ENCODE measurements at places on chromosomes 4 and X.

DNA sequence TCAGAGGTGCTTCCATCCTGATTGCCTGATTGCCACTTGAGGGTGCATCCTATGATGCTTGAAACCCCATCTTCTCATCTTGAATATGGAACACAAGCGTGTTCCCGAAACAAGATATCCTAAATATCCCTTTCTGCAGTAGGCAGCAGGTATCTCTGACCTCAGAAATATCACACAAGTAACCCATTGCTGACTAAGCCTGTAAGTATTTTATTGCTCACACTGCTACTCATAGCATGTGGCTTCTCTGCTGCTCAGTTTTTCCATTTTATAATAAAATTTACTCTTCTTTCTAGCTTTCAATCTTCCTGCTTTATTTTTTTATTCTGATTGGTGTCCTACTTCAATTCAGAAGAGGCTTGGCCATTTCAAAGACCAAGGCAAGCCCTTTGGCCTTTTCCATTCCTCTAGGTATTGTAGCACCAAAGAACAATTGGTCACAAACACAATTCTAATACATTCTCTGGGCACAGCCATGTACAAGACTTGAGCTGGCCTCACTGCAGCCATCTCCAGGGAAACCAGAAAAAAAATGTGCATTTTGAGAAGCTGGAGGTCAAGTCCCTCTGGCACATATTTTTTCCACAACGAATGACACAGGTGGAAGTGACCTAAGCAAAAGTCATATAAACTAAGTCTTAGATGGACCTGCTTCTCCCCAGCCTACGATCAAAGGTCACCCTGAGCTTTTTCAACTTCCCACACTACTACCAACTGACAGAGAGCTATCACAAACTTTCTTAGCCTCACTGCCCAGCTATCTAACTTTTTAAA lies 107.0 kb downstream of the OR13H1 start:
- no peaks in the 10 kb centered on the region for H3K36me3 ChIP-seq
- DNase-seq: no peak
- H3K4me3 ChIP-seq: no peak overlapping the region
- no peak overlapping the region for H3K27ac ChIP-seq
- H3K4me1 ChIP-seq: no peaks in the 10 kb centered on the region

- H3K4me1 ChIP-seq: no peaks in the 10 kb centered on the region
- H3K4me3 ChIP-seq: no peak overlapping the region
- DNase-seq: no peak
- no peaks in the 10 kb centered on the region for H3K27me3 ChIP-seq
- no peak overlapping the region for H3K27ac ChIP-seq
- H3K36me3 ChIP-seq: no peaks in the 10 kb centered on the region
Observed at GRCh38 chrX:85685843-85686242, 306.4 kb upstream of the POF1B start.

DNA sequence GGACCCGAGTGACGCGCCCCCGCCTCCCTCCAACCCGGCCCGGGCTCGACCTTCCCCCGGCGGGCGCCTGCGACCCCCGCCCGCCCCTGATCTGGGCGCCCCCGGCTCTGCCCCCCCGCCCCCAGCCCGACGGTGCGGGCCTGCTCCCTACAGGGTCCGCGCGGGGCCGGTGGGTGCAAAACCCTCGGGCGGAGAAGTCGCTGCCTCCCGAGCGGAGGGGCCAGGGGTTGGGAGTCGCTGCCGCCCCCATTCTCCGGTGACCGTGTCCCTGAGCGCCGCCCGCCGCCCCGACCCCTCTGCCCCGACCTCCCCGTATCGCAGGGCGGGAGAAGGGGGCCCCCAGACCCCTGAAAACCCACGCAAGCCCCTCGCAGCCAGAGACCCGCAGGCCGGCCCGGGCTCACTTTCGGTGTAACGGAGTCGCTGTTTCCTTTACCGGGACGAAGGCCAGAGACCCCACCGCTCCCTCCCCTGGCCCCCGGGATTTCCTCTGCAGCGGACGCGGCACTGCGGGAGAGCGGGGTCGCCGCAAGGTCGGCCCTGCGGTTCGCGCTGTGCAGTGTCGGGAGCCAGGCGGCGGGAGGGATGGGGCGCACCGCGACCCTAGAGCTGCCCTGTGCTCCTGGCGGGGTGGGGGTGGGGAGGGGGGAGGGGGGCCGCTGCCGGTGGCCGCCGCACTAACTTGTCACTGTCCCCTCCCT lies 729 bp upstream of the CPLX1 start:
- H3K27ac ChIP-seq: no peak overlapping the region
- H3K36me3 ChIP-seq: no peaks in the 10 kb centered on the region
- H3K4me1 ChIP-seq: peaks cover 27% of the 10 kb centered on the region
- DNase-seq: no peak

DNA sequence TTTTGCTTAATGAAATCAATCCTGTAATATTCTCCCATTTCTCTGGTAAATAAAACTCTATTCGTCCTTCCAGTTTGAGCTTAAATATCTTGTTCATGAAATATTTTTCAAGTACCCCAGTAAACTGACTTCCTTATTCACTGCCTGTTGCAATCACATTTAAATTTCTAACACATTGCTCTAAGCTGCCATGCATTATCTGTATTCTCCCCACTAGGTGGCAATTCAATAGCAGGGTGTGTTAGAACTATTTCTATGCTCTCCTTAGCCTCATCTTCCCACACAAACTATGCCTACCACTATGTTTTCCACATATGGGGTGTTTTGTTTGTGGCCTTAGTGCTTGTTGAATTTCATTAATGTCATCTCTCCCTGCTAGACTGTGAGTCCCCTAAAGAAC lies 377.1 kb upstream of the HS3ST1 start:
- DNase-seq: peak; percentile 31
- H3K27ac ChIP-seq: no peak overlapping the region
- H3K27me3 ChIP-seq: no peaks in the 10 kb centered on the region
- no peaks in the 10 kb centered on the region for H3K36me3 ChIP-seq
- H3K4me3 ChIP-seq: no peak overlapping the region

DNA sequence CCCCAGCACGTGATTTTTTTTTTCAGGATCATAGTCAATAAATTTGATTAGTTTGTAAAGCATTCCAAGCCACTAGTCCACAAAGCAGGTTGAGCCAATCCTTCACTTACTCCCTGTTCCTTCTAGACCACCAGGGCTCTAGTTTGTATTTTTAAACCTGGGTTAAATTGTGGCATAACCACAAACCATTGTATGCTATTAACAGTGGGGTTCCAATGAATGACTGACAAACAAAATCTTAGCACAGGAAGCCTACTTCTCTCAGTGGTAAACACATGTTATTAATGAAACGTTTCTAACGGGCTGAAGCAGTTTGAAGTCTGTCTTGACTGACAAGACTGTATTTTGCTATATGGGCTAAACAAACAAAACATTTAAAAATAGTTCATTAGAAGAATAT lies 48.6 kb upstream of the GYPA start:
- no peak overlapping the region for H3K4me3 ChIP-seq
- no peaks in the 10 kb centered on the region for H3K27me3 ChIP-seq
- H3K27ac ChIP-seq: no peak overlapping the region
- H3K36me3 ChIP-seq: no peaks in the 10 kb centered on the region
- no peaks in the 10 kb centered on the region for H3K4me1 ChIP-seq

DNA sequence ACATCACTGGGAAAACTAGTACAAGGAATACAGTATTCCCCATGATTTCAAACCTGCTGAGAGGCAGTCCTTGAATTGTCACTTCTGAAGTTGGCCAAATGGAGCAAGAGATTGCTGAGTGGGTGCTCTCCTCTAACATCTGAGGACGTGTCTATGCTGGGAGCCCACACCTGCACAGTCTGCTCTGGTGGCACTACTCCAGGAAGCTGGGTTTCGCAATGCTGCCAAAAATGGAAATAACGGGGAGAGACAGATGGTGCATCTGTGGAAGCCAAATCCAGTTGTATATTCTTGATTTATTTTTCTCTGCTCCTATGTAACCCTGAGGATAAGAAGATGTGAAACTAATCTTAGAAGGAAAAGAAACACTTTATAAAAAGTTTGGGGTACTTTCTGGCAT lies 240.1 kb upstream of the CTSO start:
- H3K4me3 ChIP-seq: no peak overlapping the region
- no peak for DNase-seq
- no peaks in the 10 kb centered on the region for H3K4me1 ChIP-seq
- H3K27ac ChIP-seq: no peak overlapping the region
- H3K27me3 ChIP-seq: no peaks in the 10 kb centered on the region

Data from mesenchymal stem cell (in vitro differentiated cells and primary cell).